ENCODE measurements at places on chromosomes 4 and X. TPM values are rescaled to one million over a fixed set of nuclear protein-coding genes. Genes with fewer than 3 reads are reported as not detected.

DNA sequence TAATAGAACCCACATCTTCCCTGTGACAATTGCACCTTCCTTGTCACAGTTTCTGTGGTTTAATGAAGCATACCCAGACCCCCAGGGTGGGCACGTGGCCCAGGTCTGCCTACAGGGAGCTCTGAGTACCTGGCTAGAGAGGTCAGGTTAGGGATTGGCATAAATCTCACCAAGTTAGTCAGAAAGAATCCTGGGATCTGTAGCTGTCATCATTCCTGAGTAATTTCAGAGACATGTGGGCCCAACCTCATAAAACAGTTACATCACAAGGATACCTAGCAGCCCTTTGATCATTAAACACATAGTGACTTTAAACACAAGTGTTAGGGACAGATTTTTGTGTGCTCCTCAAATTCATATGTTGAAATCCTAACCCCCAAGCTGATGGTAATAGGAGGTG lies 123.0 kb downstream of the KDR start:
- no peak for DNase-seq

GRCh38 chr4:91448668-91449330 lies 855.0 kb upstream of the GRID2 start:
- no peak for DNase-seq

GRCh38 chr4:120443116-120443515 lies 376.5 kb upstream of the MAD2L1 start:
- DNase-seq: no peak

- DNase-seq: peak; percentile 51
These were observed 2464.6 kb downstream of the PCDH7 start for GRCh38 chr4:33184657-33185290.

- no peak for DNase-seq
These were observed 51.5 kb upstream of the ANTXR2 start for GRCh38 chr4:80124246-80125211.

DNA sequence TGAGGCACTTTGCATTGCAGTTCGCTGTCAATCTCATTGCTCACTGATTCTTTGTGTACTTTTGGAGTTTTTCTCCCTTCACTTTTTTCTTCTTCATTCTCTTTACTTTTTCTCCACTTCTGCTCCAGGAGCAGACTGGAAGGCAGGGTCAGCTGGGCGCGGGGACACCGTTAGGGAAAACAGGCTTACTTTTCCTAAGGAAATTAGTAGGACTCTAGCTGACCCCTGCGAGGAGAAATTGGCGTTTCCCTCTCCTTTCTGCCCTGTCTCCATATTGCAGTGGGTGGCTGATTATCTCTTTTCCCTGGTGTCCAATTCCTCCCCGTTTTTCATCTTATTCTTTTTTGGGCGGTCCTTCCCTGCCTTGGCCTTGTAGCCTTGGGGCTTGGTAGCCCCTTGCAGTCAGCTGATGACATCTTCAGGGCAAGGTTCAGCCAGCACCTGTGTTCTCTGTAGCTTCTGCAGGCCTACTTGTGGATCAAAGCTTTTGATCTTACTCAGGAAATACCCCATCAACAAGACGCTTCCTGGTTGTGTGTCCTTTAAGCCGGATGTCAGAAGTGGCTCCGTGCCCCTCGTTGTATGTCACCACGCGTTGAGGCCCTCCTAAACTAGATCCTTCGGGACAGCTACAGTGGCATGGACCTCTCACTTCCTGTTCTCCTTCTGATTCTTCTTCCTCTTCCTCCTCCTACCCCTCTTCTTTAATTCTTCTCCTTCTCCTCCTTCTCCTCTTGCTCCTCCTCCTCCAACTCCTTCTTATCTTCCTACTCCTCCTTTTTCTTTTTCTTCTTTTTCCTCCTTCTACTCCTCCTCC lies 36.1 kb downstream of the NBDY start:
- DNase-seq: no peak

DNA sequence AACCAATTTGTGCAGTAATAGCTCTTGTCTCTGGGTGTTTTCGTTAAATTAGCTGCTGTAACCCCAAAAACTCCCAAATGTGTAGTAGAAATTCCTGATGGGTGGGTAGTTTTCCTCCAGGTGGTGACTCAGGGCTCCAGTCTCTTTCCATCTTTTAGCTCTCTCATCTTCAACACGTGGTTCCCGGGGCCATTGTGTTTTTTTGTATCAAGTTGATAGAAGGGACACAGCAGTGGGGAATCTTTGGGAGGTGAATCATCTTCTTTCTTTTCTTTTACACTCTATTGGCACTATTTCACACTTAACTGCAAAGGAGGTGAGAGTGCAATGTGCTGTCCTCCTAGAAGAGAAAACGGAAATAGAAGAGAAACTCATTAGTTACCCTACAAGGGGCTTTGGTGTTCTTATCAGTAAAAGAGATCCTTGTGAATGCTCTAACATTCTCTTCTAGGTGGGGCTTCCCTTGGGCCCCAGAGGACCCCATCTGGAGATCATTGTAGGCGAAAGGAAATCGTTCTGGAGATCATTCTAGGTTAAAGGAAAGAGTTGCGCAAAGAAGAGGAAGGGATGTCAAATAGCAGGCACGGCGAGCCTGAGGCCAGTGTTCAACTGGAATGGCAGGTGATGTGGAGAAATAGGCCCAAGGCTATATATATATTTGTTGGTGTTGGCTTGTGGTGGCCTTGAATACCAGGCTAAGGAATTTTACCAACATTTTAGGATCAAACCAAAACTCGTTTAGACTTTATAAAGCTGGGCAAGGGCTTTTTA lies 68.2 kb upstream of the ACSL1 start:
- no peak for DNase-seq

DNA sequence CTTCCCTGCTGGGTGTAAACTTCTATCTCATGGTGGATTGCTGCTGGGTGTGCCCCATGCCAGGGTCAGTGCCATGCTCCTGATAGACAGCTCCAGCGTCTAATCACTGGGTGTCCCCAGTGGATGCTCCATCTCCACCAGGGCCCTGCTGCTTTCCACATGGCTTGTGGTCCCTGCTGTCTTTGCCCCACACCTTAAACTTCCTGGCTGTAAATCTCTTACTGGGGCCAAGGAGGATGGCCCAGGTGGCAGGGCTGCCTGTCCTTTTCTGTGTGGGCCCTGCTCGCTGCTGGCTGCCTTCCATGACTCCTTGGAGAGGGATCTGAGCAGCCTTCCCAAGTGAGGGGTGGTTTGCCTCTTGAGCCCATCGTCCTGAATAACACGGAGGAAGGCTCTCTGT lies 51.8 kb downstream of the RGS12 start:
- DNase-seq: no peak

- no peak for DNase-seq
These were observed 89.8 kb downstream of the FBXO8 start for GRCh38 chr4:174193438-174194374.

DNA sequence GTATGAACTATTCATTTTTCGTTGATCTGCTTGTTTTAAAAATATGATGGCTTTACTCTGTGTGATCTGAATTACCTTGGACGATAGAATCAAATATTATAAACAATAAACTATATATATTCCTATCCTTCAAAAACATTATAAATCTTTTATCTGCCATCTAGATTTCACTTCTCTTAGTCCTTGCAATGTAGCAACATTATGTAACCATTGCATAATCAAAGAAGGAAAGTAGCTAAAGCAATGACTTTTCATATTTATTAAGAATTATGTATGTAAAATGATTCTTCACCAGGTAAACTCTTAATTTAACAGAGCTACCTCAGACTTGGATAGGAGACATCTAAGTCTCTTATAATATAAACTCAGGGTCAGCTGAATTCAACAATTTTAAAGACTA lies 210.5 kb downstream of the ADAMTS3 start:
- DNase-seq: no peak

- peak; percentile 50 for DNase-seq
These were observed 38.3 kb downstream of the TKTL1 start for GRCh38 chrX:154333837-154334271.

GRCh38 chr4:25656031-25656430 lies 380 bp downstream of the SLC34A2 start:
- no peak for DNase-seq

DNA sequence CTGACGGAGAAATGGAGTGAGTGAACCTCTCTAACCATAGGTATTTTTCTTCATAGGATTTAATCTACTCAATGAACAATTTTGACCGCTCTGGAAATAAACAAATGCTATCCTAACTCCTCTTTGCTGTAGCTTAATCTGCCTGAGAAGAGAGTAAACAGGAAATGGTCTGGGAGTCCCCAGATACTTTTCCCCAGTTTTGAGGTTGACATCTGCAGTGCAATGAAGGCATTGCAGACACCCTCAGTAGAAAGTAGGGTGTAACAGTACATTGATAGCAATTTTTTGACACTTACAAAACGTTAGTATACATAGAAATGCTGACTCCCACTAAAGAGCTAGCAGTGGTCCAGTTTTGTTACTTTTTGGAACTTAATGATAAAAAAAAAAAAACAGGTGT lies 495.9 kb upstream of the FAM241A start:
- DNase-seq: no peak

DNA sequence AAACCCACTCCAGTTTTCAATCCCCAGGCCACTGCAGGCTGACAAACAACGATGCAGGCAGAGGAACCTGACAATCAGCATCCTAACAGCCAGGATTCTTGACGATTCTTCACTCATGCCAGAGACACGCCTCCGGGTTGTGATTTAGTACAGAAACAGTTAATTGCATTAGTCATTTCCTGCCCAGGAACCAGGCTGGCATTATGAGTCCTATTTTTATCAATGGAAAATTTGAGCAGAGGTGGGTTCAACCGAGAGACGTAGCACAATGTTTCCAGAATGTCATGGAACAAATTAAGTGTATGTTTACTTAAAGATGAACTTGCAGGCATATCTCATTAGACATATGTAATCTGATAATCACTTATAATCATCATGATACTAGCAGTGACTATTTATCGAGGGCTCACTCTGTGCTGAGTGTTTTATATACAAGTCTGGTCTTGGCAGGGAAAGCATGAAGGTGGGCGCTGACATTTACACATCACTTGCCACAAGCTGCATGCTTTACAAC lies 159.7 kb downstream of the NSUN7 start:
- no peak for DNase-seq

TMEM35A gene
- not detected for polyA plus RNA-seq

UGT2B10 gene
- polyA plus RNA-seq: not detected

SLC25A5 gene
- 705 TPM for polyA plus RNA-seq

ARMCX5 gene
- 7.8 TPM for polyA plus RNA-seq

ADRA2C gene
- polyA plus RNA-seq: not detected

ARL9 gene
- polyA plus RNA-seq: not detected

LRCH2 gene
- polyA plus RNA-seq: not detected

MMRN1 gene
- polyA plus RNA-seq: 0.26 TPM

Measured in GM12878 (cell line).